ENCODE measurements at places on chromosomes 11 and 22. TPM values are rescaled to one million over a fixed set of nuclear protein-coding genes. Genes with fewer than 3 reads are reported as not detected.
A peak's percentile ranks its signal among the peaks of the same experiment; 100 is the strongest.

Gene PHLDB1
- total RNA-seq: 4.1 TPM

Gene CDC42EP2
- 1.4 TPM for total RNA-seq

GRCh38 chr11:72789493-72790131 lies 4.2 kb downstream of the STARD10 start:
- H3K27ac ChIP-seq: no peak overlapping the region
- H3K4me3 ChIP-seq: no peak overlapping the region
- peaks cover 43% of the 10 kb centered on the region for H3K4me1 ChIP-seq
- H3K27me3 ChIP-seq: no peaks in the 10 kb centered on the region
- H3K36me3 ChIP-seq: no peaks in the 10 kb centered on the region

GRCh38 chr11:87573708-87574107 lies 536.0 kb downstream of the TMEM135 start:
- H3K36me3 ChIP-seq: no peaks in the 10 kb centered on the region
- DNase-seq: no peak
- no peaks in the 10 kb centered on the region for H3K27me3 ChIP-seq
- H3K27ac ChIP-seq: no peak overlapping the region
- H3K4me1 ChIP-seq: no peaks in the 10 kb centered on the region

DNA sequence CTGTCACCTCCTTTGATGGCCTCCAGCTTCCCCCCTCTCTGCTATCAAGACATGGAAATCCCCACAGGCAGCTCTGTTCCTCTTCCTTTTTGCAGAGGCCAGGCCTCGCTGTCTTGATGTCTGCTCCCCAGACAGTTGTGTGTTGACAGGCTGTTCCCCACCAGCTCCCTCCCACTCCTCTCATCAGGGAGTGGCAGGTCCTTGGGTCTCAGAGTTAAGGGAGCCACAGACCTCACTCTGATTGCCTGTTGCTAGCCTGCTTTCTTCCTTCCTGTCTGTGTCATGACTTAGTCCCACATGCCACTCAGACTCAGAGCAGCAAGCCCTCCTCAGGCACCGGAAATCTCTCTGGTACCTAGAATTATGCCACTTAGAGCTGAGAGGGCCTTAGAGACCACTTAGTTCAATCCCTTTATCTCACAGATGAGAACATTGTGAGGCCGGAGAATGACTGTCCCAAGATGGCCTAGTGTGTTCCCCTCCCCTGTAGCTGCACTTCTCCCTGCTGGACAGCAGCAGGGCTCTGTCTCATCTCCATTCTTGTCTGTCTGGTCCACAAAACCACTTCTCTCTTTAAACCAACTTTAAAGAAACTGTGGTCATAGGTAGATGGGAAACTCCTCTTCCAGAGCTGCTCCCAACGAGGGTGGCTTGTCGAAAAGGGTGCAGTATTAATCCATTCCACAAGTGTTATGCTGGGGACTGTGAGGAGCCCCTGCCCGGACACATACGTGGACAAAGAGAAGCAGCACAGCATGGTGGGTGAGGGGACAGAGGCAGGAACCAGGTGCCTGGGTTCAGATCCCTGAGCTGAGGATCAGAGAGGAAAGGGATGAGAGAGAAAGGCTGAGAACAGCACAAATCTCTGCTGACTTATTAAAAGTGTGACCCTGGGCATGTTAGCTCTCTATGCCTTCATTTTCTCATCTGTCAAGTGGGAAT lies 4.2 kb downstream of the AMPD3 start:
- DNase-seq: peak; percentile 51
- H3K27me3 ChIP-seq: no peaks in the 10 kb centered on the region
- H3K27ac ChIP-seq: peak overlapping the region; percentile 96
- H3K36me3 ChIP-seq: peaks cover 28% of the 10 kb centered on the region
- peak overlapping the region; percentile 73 for H3K4me3 ChIP-seq
- H3K4me1 ChIP-seq: peaks cover 36% of the 10 kb centered on the region

DNA sequence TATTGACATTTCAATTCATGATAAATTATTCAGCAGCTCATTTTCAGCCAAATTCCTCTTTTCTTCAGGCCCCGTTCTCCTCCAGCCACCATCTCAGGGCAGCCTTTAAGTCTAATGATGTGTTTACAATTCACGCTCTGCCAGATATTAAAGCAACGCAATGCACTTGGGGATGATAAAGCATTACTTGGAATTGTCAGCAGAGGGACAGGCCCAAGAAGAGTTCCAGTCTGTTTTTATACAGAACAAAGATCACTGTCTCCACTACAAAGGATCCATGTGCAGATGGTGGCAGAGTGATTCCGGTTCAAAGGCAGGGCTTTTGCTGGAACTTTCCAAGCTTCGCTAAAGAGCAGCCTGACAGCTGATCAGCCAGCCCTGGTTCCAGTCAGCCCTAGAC lies 13.6 kb upstream of the GALNT18 start:
- no peak overlapping the region for H3K27ac ChIP-seq
- no peaks in the 10 kb centered on the region for H3K4me1 ChIP-seq
- no peak overlapping the region for H3K4me3 ChIP-seq
- H3K36me3 ChIP-seq: no peaks in the 10 kb centered on the region
- H3K27me3 ChIP-seq: peaks cover 16% of the 10 kb centered on the region

DNA sequence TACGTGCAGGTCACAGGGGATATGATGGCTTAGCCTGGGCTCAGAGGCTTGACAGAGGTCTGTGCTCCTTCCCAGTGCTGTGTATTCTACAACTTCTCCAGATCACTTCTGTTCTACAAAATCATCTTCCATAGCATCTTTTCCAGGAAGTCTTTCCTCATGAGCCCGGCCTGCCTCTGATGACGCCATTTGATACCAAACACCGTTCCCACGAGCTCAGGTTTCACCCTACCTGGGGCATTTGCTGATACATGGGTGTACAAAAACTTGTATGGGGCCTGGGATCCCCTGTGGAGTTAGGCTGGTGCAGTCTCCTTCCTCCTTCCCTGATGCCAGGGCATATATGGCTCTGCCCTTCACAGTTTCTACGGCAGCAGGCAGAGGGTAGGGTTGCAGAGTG lies 78.7 kb downstream of the NECTIN1 start:
- DNase-seq: no peak
- H3K4me3 ChIP-seq: no peak overlapping the region
- no peak overlapping the region for H3K27ac ChIP-seq
- peaks cover 11% of the 10 kb centered on the region for H3K27me3 ChIP-seq

DNA sequence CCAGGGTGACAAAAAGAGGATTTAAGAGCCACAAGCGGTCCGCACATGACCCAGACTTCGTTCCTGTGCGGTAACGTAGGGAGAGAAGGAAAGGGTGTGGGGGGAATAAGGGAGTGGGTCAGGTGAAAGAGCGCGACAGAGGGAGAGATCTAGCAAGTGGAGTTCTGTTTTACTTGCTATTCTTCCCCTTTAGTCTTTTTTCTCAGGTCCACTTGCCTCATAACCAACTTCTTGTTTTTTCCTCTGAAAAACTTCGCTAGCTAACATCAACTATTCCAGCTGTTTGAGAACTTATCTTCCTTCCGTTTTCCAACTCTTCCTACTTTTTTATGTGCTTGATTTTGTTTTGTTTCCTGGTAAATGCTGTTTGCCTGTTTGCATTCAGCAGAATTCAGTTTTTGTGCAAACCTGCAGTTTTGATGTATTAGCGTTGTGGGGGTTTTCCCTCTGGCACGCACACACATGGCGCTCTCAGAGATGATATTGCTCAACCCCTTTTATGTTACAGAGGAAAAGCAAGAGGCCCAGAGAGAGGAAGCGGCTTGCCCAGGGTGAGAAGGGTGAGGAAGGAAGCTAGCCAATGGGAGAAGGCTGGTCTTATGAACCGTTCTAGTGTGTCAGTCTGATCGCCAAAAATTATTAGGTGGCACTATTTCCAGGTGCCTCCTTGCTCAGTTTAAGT lies 592 bp upstream of the CTSC start:
- DNase-seq: peak; percentile 36
- H3K36me3 ChIP-seq: peaks cover 14% of the 10 kb centered on the region
- H3K27me3 ChIP-seq: no peaks in the 10 kb centered on the region
- H3K27ac ChIP-seq: peak overlapping the region; percentile 97
- peak overlapping the region; percentile 94 for H3K4me3 ChIP-seq

DNA sequence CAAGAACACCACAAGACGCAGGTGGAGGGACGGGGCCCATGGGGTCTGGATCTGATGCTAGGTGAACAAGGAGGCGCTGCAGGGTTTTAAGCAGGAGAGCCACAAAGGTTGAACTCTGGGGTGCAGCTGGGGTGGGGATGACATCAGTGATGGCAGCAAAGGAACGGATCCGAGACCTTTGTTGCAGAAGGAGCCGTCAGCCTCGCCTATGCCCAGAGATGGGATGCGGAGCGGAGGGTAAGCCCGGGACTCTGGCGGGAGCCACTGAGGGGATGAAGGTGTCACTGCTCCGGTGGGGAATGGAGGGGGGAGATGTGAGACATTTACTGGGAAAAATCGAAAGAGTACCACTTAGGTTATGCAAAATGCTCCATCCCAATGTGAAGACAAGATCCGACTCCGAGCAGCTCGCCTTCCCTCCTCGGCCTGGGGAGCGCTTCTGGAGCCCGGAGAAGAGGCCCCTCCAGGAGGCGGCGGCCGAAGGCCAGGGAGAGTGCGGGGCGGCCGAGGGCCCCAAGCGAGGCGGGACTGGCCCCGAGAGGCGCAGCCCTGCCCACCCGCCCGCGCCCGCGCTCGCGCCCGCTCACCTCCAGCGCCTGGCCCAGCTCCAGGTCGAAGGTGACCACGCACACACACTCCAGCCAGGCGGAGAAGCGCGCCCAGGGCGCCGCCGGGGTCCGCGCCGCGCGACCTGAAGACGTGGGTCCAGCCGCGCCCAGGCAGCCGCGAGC lies 422 bp downstream of the DENND6B start:
- no peaks in the 10 kb centered on the region for H3K27me3 ChIP-seq
- peak overlapping the region; percentile 83 for H3K27ac ChIP-seq
- peaks cover 14% of the 10 kb centered on the region for H3K4me1 ChIP-seq
- H3K4me3 ChIP-seq: peak overlapping the region; percentile 81

DNA sequence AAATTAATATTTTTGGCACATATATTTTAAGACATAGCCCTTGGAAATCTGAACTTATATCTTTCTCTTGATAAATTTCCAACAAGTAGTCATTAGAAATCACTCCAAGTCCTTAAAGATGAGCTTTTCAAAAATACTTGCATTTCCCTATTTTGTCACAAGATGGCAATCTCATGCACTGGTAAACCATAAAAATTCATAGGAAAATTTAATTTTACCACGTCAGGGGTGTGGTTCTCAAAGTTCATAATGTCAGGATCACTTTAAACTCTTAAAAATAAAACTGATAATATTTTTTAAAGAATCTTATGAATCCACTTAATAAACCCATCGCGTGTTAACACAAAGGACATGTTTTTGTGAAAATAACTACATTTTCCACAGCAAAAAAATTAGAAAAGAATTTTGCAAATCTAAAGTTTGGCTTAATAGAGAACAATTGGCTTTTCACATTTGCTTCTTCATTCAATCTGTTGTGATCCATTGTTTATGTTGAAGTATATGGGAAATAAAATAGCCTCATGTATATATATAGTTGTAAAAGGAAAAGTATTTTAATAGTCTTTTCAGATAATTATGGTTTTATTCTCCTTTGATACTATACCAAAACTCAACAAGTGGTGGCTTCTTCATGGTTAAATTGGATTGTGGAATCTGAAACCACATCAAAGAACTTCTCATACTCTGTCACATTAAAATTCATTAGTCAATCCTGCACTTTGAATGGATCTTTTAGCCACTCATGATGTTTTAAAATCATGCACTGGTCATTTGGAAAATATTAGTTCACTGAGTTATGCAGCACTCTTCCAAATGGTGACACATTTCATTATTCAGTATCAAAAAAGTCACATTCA lies 169.1 kb downstream of the CADM1 start:
- H3K36me3 ChIP-seq: no peaks in the 10 kb centered on the region
- H3K4me3 ChIP-seq: no peak overlapping the region
- no peak overlapping the region for H3K27ac ChIP-seq

Gene ROM1
- 5.4 TPM for total RNA-seq

DNA sequence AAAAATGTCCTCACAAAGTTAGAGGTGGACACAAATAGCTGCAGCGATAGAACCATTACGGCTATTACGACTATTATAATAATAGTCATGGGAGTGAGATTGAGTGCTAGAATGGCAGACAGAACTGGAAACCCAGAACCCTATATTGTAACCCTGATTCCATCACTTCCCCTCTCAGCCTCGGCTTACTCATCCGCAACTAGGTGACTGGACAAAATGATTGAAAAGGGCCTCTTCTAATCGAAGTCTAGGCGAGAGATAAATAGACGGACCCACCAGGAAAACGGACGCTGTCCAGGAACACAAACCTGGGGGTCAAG lies 629 bp downstream of the PSMA1 start:
- peak overlapping the region; percentile 96 for H3K4me3 ChIP-seq
- H3K27ac ChIP-seq: peak overlapping the region; percentile 92
- H3K36me3 ChIP-seq: peaks cover 4% of the 10 kb centered on the region
- no peak for DNase-seq
- peaks cover 38% of the 10 kb centered on the region for H3K4me1 ChIP-seq

GRCh38 chr11:42175203-42175602 lies 715.8 kb upstream of the LRRC4C start:
- no peak overlapping the region for H3K27ac ChIP-seq
- no peak for DNase-seq
- no peak overlapping the region for H3K4me3 ChIP-seq
- no peaks in the 10 kb centered on the region for H3K27me3 ChIP-seq

- no peaks in the 10 kb centered on the region for H3K36me3 ChIP-seq
- no peak overlapping the region for H3K27ac ChIP-seq
- peaks cover 12% of the 10 kb centered on the region for H3K27me3 ChIP-seq
- no peak for DNase-seq
- no peaks in the 10 kb centered on the region for H3K4me1 ChIP-seq
- no peak overlapping the region for H3K4me3 ChIP-seq
Measured at GRCh38 chr22:48504519-48505140, 1323.0 kb downstream of the BRD1 start.

DNA sequence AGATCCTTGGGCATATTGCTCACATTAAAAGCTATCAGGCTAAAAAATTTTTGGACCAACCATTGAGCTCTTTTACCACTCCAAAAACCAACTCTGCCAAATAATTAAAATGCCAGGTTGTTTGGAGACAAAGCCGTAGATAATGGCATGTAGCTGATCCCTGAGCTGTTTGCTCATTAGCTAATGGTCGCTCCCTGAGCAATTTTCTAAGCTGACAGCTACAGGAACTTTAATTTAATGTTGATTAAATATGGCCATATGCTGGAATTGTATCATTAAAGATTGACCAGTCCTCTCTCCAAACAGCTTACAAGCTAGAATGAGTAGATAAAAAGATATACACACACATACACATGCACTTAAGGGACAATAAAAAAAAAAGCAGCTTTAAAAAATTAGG lies 216.2 kb upstream of the ARHGAP20 start:
- no peaks in the 10 kb centered on the region for H3K27me3 ChIP-seq
- H3K4me3 ChIP-seq: no peak overlapping the region
- no peaks in the 10 kb centered on the region for H3K4me1 ChIP-seq
- no peak for DNase-seq

DNA sequence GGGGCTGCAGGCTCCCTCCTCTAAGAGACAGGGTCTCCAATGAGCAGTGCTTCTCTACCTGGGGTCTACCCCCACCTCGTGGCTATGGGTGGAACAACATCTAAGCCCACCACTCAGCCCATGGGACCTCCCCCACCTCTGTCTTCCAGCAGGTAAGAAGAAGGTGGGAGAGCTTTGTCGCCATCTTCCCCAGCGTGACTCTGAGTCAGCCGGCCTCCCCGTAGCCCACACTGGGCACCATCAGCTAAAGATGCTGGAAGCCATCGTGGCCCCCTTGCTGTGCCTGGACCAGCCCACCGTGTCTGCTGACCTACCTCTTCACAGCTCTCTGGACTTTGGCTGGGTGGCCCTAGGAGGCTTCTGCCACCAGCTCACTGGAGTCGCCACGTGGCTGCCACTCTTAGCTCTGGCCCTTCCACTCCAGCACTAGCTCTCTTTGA lies 944 bp downstream of the C11orf86 start:
- H3K4me3 ChIP-seq: no peak overlapping the region
- H3K27me3 ChIP-seq: peaks cover 2% of the 10 kb centered on the region
- no peaks in the 10 kb centered on the region for H3K36me3 ChIP-seq
- peak; percentile 8 for DNase-seq
- no peaks in the 10 kb centered on the region for H3K4me1 ChIP-seq
- no peak overlapping the region for H3K27ac ChIP-seq

Measured in naive thymus-derived CD8-positive, alpha-beta T cell (primary cell).